ENCODE measurements at places on chromosomes 12 and 14. TPM values are rescaled to one million over a fixed set of nuclear protein-coding genes. Genes with fewer than 3 reads are reported as not detected.
A peak's percentile ranks its signal among the peaks of the same experiment; 100 is the strongest.

The CLEC2A gene
- total RNA-seq: not detected

The PTCSC3 gene
- not detected for total RNA-seq

The SYCP3 gene
- total RNA-seq: 0.36 TPM

The PLBD1 gene
- not detected for total RNA-seq

The PPP4R4 gene
- 1.2 TPM for total RNA-seq

The GON7 gene
- total RNA-seq: 16.8 TPM

The EFS gene
- total RNA-seq: not detected

The TAS2R20 gene
- 1.6 TPM for total RNA-seq

DNA sequence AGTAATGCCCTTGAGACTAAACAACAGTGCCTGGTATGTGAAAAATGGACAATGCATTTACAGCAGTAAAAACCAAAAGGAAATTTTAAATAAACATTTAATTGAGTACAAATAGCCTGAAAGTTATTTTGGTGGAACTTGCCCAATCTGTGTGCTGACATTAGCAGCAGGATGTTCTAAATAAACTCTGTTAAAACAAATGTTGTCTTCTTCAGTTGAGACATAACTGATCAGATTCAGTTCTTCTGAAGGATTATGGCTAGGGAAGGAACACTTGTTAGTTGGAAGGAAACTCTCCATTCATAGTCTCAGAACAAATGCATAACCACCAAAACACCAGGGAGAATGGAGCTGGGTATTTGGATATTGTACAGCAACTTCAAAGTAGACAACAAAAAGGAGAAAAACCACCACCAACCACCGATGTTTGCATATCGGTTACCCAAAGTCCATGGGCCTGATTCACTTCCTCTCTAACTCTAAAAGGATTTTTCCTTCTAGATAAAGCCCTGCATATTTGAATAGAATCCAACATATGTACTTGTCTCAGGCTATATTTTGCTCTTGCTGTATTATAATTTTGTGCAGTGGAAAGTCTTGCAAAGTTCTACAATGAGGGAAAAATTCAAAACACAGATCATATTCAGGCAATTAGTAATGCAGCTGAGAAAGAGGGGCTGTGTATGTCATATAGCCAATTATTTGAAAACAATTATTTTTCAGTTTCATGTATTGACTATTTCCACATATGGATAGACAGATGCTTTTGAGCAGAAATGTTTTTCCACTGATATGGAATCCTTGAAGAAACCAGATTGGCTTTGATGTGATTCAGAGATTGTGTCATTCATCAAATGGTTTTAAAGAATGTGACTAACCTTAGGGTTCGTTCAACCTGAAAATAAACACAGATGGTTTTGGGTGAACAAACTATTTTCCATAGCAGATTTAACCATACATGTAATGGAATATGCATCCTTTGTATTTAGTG, 152.2 kb upstream of the BMP4 start:
- DNase-seq: no peak

- DNase-seq: no peak
Measured at GRCh38 chr14:92658684-92659083, 89.7 kb downstream of the LGMN start.

DNA sequence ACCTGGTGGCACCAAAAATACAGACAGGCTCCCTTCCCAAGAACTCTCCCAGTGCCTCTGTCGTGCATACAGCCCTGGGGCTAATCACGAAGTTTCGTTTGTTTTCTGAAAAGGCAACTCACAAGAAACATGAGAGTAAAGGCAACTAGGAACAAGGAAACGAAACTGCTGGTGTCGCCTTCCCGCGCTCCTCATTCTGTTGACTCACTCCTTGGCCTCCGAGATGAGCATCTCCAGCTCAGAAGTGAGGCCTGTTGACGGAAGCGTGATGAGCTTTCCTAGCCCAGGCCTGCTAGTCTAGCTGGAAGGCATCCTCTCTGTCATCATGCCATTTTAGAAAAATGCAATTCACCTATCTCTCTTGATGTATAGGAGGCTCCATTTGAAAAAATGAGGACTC, 50.5 kb downstream of the TTC9 start:
- DNase-seq: no peak

- no peak for DNase-seq
Measured at GRCh38 chr12:57066245-57066644, 12.3 kb downstream of the NEMP1 start.

GRCh38 chr12:75892731-75893408, 138.7 kb downstream of the PHLDA1 start:
- no peak for DNase-seq

GRCh38 chr12:21296348-21296747, 38.4 kb downstream of the SLCO1A2 start:
- DNase-seq: no peak

DNA sequence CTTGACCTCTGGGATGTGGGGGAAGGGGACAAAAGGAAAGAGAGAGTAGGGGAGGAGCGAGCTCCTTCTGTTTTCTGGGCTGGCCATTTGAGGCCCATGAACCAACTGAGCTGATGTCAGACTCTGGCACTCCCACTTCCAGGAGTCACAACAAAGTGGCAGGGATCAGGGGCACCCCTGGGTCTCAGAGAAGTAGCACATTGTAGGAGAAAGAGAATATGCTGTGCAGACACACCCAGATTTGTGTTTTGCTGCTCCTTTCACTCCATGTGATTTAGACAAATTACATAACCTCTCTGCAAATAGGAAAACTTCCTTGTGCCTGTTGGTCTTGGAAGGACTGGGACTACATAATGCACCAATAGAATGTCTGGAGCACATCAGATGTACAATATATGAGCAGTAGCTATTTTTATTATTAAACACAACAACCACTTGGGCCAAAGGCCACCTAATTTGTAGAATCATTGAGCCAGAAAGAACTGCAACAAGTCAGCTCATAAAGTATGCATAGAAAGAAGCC, 265.5 kb downstream of the ZFP36L1 start:
- no peak for DNase-seq

- no peak for DNase-seq
Measured at GRCh38 chr14:101858791-101859537, 97.5 kb downstream of the PPP2R5C start.

- DNase-seq: no peak
Measured at GRCh38 chr12:120841525-120841924, 62.6 kb downstream of the SPPL3 start.

DNA sequence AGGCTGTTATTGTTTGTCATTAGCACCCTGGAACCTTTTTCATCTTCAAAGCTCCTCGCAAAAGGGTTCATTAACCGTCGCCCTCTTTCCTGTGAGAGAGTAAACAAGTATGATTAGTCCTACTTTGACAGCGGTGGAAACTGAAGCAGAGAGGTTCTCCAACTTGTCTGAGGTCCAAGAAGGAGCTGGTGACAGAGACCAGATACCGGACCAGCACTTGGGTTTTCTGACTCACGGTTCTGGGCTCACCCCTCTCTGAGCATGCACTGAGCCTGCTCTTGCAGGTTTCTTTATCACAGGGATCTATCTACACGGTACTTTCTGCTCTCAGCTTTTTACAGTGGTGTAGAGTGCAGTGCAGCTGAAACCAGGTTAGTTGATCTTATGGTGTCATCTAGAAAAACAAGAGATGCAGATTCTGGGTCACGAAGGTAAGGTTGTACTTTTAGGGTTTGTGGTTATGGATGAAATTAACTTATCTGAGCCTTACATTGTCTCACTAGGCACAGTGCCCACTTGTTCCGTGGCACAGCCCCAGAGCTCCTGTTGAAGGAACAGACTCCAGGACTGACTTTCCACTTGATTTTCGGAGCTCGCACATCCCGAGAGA, 62.1 kb downstream of the PPP2R5C start:
- DNase-seq: peak; percentile 88

DNA sequence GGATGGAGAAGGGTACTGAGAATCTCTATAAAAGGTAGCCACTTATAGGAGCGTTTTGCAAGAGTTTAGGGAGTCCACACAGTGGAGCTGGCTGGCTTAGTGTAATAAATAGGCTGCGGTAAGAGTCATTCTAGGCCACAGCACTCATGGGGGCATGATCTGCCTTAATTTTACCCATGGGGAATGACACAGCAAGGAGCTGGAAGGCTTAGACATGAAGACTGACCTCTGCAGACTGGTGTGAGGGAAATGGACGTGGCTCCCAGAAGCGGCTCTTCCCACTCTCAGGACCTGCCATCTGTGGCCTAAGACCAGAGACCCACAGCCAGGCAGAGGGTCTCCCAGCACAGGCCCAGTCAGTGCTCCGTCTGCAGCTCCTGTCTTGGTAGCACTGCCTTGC, 173.3 kb downstream of the PPM1H start:
- DNase-seq: no peak

DNA sequence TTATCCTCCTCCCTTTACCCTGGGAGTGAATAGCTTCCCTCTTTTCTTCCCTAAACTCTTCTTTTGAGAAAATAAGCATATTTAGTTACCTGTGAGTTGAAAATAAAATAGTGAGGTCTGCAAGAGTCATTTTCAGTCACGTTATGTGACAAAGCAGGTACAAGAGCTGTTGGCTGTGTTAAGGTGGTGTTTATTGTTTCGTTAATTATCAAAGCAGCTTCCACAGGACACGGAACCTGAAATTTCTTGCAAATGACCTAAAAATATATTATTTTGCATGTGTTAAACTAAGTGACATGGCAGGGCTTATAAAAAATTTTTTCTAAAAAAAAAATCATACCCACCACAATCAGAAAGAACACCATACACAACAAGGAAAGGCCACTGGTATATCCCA, 8.3 kb downstream of the SLC38A2 start:
- no peak for DNase-seq

DNA sequence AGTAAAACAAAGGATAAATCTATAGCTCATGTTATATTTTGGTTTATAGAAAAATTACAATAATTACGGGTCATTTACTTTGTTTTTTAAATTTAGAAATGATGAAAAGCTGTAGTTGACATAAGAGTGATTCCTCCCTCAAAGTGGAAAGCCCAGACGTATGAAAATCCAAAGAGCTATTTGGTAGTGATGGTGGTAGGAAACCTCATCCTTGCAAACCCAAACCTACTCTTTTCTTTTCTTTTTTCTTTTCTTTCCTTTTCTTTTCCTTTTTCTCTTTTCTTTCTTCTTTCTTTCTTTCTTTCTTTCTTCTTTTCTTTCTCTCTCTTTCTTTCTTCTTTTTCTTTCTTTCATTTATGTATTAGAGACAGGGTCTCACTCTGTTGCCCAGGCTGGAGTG, 190.3 kb upstream of the RASSF8 start:
- DNase-seq: no peak

- DNase-seq: no peak
Measured at GRCh38 chr14:91521061-91521640, 11.0 kb upstream of the PPP4R3A start.

DNA sequence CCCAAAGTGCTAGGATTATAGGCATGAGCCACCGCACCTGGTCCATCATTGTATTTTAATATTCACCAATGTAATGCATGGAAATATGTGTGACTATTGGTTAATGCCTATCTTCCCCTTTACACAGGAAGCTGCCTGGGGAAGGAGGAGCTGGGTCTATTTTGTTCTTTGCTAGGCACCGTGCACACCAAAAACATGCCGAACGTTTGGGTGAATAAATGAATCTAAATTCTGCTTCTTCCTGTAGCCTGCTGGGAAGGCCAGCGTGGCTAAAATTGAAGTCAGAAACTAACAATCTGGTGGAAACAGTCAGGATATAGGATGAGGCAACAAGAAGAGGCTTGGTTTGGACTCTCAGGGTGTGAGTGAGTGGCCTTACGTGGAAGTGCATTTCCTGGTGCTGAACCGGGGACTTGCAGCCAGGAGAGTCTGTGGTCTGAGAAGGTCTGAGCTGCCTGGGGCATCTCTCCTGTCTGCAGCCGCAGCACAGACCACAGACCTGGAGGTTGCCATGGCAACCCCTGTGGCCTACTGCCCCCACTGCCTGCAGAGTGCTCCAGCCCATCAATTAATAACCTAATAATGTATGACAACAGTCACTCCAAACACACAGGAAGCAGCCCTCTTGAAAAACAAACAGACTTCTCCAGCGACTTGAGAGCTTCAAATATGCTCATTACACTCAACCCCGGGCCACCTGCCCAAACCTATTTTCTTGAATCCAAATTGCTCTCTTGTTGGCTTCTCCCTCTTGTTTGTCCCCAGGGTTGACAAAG, 5.5 kb upstream of the GPR68 start:
- peak; percentile 70 for DNase-seq

DNA sequence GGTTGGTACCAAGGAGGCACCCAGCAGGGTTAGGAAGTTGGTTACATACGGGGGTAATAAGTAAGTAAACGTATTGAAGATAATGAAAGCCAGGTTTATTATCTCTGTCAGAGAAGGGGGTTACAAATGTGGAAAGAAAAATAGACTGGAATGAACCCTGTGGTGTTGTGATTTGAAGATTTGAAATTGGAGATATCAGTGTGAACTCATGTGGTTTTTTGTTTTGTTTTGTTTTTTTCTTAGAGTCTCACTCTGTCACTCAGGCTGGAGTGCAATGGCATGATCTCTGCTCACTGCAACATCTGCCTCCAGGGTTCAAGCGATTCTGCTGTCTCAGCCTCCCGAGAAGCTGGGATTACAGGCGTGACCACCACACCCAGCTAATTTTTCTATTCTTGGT, 14.1 kb upstream of the SLC25A3 start:
- DNase-seq: no peak

- no peak for DNase-seq
Measured at GRCh38 chr14:94312481-94313246, 10.5 kb downstream of the SERPINA6 start.

DNA sequence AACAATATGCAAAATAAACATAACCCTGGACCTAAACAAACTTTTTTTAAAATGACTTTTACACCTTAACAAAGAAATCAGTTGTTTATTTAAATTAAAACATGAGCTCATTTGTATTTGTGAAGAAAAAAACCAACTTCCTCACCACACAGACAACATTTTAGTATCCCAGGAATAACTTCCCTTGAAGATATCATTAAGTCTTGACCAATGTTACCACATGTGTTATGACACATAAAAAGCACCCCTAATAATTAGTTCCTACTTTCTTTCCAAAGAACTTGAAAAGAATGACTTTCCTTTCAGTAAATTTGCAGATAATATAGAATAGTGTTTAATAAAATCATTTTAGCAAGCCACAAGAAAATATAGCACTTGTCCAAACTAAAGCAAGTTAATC, 42.4 kb downstream of the DUSP16 start:
- DNase-seq: no peak

DNA sequence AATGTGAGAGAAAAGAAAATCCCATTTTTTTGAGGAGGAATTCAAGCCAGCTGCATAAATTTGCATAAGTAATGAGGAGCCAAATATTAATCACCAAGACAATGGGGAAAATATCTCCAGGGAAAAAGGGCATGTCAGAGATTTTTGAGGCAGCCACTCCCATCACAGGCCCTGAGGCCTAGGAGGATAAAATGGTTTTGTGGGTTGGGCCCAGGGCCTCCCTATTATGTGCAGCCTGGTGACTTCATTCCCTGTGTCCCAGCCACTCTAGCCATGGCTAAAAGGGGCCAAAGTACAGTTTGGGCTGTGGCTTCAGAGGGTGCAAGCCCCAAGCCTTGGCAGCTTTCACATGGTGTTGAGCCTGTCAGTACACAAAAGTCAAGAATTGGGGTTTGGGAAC, 1051.0 kb upstream of the FOXG1 start:
- DNase-seq: no peak

GRCh38 chr14:20460458-20461224, 593 bp downstream of the PIP4P1 start:
- DNase-seq: peak; percentile 59

- no peak for DNase-seq
Measured at GRCh38 chr14:38138473-38139138, 69.1 kb upstream of the SSTR1 start.
